EL (cell line): ENCODE measurements at places on chromosomes 4 and X.

DNA sequence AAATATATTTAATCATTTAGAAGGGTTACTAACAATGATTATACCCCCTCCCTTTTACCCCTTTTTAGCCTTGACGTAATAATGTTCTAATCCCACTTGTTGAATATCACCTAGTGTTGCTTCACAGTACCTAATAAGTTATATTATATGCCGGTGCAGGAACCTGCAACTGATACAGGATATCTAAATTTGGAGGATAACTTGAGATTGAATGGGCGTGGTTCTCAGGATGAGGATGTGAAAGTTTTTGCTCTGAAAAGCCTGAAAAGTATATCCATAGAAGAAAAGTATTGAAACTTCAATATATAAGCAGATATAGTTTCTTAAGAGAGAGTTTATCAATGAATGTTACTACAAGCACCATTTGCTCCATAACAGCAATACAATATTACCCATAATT is 59.8 kb downstream of the ZNF711 start:
- no peak for DNase-seq

DNA sequence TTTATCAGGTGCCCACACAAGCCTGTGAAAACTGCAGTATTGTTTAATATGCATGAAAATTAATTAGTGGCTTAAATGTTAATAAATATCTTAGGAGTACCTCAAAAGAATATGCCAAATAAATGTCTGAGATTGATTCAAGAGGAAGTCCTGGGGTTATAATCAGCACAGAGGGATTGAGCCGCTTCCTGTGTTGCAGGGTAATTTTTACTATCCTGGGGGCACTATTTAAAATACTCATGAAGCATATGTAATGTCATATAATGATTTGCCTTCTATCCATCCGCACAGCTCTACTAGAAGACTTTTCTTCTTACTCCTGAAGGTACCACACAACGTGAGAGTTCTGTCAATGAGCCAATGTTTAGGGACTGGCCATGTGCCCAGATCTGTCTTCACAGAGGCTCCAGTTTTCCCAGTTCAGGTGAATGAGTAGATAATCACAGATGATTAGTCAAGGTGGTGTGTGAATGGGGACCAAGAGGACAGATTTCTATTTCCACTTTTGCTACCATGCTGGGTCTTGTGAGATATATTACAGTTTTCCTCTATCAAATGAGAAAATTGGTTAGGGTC is 233.3 kb downstream of the USP46 start:
- no peak for DNase-seq

- DNase-seq = peak; percentile 98
Observed at GRCh38 chr4:73704314-73705055, 35.9 kb upstream of the CXCL8 start.

GRCh38 chr4:108622022-108622421 is 1.6 kb downstream of the RPL34 start:
- DNase-seq = no peak

DNA sequence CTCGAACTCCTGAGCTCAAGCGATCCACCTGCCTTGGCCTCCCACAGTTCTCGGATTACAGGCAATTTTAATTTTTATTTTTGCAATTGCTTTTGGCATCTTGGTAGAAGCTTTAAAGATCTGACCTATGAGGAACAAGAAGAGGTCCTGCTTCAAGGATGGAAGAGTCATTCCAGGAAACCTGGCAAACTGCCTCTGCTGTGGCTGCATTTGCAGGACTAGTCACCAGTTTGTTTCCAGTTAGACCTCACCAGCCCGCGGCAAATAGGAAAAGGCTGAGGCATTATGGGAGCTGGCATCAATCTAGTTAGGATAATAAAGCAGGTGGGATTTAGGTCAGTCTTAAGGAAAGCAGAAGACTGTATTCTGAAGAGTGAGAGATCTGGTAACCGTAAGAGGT is 51.9 kb upstream of the LAS1L start:
- DNase-seq = no peak

- no peak for DNase-seq
Observed at GRCh38 chr4:16263056-16263455, 36.8 kb upstream of the TAPT1 start.

DNA sequence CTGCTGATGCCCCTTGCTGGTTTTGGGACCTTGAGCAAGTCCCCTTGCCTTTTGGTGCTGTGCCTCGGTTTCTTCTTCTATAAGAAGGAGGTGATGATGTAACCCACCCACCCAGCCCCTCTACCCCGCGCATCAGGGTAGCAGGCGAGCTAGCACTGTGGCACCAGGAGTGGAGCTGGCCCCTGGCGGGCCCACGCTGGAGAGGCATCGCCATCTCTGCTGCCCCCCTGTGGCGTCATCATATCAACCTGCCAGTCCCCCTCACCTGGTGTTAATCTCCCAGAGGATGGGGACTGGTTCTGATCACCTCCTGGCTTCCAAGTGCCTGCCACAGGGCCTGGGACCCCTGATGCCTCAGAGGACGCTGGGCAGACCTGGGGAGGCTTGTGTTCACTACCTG is 6.3 kb upstream of the SORCS2 start:
- no peak for DNase-seq
